ENCODE measurements at places on chromosomes 3 and 15.
A peak's percentile ranks its signal among the peaks of the same experiment; 100 is the strongest.

DNA sequence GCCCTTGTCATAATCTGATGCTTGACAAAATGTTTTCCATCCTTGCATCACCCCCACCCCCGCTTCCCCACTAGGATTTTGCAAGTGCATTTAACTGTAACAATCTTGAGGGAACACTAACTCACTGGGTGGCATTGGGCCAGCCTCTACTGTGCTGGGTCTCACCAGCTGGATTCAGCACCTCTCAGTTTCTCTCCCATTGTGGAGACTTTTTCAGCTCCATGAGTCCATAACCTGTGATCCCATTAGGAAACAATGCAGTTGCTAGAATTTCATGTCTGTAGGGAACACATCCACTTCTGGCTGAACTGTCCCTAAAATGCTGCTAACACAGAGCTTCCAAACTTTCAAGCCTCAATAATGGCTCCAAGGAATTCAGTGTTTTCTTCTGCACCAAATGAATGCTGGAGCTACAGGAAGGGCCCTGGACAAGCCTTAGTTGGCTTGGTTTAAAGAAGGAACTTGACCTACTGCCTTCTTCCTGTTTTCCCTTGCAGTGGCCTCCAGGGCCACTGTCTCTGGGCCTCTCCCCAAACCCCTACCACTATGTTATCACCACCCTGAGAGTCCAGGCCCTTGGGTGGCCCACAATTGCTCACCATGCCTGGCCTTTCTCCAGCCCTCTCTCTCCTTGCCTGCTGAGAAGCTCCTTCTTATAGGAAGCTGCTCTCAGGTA, 15.6 kb downstream of the CYP19A1 start:
- DNase-seq: no peak

GRCh38 chr3:10935846-10936631, 56.5 kb upstream of the SLC6A1 start:
- DNase-seq: no peak

- peak; percentile 46 for DNase-seq
Observed at GRCh38 chr3:186883686-186884058, 41.2 kb downstream of the ADIPOQ start.

DNA sequence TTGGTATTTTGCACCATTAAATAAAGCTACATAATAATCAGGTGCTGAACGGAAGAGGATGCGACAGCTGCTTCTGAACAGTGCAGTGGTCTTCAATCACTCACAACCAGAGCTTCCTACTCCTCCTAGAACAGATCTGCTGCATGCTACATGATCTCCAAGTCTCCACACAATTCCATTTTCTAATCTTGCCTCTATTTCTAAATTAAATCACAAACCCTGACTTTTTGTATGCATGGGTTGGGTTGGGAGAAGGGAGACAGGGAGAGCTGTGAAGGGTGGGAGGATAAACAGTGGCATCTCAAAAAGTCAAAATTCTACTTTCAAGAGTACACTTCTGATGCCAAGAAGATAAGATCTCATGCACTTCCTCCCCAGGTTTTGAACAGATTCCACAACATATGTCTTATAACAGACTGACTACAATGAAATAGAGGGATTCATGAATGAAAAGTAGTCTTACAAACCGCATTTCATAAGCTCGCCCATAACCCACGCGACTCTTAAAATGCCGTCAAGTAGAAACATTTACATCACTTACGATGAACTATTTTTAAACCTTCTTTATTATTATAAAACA, 57.2 kb downstream of the CHSY1 start:
- no peak for DNase-seq

GRCh38 chr3:148646126-148646665, 51.5 kb upstream of the AGTR1 start:
- no peak for DNase-seq

GRCh38 chr15:31400222-31400927, 73.7 kb downstream of the KLF13 start:
- no peak for DNase-seq

DNA sequence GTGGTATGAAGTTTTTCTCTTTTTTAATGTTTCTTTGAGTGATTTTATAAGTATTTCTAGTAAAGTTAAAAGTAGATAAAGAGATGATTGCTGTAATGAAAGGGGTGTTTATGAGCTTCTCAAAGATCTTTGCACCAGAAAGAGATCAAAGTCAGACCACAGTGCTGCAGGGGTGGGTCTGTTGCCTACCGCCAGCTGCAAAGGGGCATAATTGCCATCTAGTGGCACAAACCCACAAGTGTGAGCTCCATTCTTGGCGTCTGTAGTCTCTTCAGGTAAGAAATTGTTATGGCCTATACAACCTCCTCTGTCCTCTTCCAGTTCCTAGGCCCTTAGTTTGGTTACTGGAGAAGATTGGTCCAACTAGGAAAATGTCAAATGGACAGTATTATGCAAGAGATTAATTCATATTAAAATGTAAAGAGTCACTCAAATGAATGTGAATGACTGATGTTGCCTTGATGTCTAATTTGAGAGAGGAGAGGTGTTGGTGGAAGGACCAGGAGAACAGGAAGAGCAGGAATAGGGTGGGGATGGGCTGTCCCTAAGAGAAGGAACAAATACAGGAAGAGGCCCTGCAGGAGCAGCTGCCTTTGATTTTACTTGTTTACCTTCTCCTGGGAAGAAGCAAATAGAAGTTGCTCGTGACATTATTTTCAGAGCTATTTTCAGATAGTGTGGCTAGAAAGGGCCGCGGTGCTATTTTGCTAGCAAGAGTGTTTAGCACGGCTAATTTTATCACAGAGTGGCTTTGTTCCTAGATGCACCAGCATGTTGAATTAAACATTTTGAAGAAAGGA, 53.0 kb upstream of the GSK3B start:
- DNase-seq: peak; percentile 31

GRCh38 chr3:37096288-37096687, 78.1 kb downstream of the LRRFIP2 start:
- DNase-seq: no peak

GRCh38 chr3:157104928-157105652, 54.9 kb downstream of the CCNL1 start:
- no peak for DNase-seq

DNA sequence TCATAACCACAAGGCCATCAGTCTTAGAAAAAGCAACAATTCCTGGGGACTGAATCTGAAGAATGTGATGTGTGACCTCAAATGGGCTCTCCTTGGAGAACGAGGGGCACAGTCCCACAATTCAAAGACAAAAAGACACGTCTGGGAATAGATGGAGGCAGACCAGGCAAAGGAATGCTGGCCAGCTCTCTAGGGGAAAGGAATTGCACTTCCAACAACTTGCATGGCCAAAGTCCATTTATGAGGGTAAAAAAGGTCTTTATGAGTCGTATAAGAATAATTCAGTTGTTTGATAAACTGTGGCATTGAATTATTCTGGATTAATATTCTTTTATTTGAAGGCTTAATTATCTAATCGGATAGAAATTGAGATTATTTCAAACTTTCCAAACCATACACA, 180.5 kb upstream of the FEZF2 start:
- DNase-seq: no peak

DNA sequence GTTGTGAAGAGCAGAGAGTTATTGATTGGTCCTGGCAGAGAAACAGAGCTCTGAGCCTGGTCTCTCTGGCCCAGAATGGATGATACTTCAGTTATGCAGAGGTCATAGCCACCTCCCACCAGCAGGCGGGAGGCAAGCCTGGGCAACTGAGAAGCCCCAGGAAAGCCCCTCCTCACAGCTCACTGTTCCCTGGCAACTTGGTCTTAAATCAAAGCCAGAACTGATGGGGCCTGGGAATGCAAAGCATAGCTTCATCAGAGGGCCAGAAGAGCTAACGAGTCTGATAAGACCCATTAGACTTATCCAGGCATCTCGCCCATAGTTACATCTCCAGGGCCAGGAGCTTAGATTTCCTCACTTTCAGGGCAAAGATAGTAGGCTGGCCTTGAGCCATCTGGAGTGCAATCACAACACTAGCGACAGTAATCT, 5.5 kb upstream of the COLQ start:
- DNase-seq: peak; percentile 46

DNA sequence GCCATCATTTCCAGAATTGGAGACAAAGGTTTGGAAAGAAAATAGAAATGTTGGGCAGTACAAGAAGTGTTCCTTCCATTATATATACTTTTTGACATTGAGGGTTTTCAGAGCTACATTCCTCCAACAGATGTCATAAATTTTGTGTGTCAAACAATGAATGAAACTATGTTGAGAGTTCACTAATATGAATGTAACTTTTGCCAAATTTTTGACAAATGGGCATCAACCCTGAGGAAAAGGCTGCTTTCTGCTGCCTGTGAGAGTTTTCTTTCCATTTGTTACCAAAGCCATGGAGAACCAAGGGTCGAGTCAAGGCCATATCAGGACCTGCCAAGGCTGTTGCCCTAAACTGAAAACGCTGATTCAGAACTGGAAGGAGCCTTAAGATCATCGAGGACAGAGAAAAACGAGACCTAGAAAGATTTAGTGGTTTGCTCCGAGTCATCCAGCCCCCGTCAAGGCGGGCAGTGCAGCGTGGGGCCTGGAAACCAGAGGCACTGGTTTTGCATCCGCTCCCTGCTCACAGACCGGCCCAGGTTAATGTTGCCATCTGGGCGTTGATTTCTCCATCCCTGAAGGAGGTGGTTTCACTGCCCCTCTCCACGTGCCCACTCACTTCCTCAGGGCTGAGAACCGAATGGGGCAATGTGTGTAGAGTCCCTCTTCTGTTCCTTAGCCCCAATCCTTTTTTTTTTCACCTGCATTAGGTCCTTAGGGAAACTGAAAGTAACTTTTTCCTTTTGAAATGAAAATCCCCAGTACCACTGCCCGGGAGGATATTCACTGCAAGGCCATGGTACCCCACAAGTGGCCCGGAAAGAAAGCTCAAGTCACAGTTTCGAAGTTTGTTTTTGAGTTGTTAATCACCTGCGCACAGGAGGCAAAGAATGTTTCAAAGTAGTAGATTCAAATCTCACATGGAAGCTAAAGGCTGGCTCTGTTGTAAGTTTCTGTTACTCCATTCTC, 32.8 kb downstream of the TPM1 start:
- no peak for DNase-seq

GRCh38 chr15:55703873-55704301, 39.1 kb downstream of the PRTG start:
- no peak for DNase-seq

GRCh38 chr3:147760941-147761340, 351.8 kb downstream of the ZIC1 start:
- DNase-seq: no peak

GRCh38 chr15:60299452-60300047, 98.2 kb downstream of the ANXA2 start:
- DNase-seq: no peak

DNA sequence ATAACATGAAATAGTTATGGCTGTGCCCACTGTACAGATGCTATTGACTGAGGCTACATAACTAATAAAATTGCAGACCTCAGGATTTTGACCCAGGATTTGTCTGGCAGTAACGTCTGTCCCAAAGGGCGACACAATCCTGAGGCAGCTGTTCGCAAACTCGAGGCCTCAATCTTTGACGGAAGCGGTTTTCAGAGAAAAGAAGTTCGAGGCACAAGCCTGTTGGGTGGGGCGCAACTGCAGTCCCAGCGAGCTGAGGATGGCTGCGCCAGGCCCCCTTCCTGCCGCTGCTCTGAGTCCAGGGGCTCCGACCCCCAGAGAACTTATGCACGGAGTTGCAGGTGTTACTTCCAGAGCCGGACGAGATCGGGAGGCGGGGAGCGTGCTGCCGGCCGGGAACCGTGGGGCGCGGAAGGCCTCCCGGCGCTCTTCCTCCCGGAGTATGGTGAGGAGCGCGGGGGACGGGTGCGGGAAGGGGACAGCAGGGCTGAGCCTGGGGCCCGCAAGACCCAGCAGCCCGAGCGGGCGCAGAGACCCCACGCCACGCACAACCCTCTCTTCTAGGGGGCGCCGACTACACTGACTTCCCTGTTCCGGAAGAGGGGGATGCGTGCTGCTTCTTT, at the start of gene PARP15:
Gene PARP15, plus strand, starts transcription at position 242 of the 623 bp plus-strand sequence. Its CDS starts 18 bp downstream, at position 260.
- DNase-seq: peak; percentile 72

DNA sequence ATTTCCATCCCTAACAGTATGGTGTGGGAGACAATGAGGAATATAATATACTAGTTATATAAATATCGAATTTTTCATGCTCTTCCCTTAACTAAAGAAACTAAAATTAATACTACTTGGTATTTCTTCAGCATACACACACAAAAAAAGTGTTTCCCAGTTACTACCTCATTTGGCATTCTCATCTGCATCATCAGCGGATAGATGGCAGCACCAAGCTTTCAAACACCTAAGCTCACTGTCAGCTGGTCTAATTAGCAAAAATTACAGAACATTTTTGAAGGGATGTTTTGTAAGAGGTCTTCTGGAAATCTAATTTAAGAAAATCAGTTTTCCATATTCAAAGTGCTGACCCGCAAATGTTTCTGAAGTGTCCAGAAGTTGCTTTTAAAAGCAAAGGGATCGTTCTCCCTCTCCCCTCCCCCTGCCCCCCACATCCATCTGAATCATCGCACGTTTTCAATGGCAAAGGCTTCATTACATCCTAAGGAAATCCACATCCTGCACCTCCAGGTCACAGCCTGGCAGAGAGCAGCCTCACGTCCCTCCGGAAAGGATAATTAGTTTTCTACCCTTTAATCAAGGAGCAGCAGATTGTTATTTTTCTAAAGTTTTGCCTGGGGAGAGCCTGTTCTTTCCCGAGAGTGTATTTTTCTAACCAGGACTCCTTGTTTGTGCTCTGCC, 86.1 kb upstream of the SPATA12 start:
- no peak for DNase-seq

DNA sequence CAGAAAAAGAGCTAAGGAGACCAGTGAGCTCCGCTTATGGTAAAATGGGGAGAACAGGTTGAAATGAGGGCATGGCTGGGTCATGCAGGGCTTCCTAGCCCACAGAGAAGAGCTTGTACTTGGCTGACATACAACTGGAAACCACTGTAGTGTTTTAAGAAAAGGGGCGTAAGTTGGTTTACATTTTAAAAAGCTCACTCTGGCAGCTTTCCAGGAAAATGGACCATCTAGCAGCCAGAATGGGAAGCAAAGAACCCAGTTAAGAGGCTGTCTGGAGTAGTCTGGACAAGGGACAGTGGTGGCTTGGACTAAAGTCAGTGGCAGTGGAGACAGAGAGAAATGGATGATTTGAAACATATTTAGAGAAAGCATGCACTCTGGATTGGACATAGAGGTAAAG, 1.9 kb downstream of the MORC1 start:
- DNase-seq: no peak

GRCh38 chr3:182818296-182818978, 25.1 kb downstream of the ATP11B start:
- no peak for DNase-seq

DNA sequence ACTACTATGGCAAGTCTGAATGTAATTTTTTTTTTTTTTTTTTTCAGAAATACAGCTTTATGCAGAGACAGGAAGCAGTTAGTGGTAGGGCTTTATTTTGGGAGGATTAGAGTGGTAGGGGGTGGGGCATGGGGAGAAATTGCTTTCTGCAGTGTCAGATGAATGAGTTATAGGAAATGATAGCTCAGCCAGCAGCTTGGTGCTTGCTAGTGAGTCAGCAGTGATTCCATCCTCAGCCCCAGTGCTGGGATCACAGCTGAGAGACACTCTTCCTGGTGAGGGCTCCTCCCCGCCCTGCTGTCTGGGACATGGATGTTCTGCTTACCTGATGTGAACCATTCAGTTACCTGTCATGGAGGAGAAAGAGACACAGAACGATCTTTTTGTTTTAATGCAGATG, 39.6 kb downstream of the SEMA6D start:
- no peak for DNase-seq

- DNase-seq: no peak
Observed at GRCh38 chr3:66115858-66116654, 77.3 kb upstream of the MAGI1 start.

Measured in hematopoietic multipotent progenitor cell treated with erythropoietin and hydrocortisone succinate and interleukin-3 and kit ligand, for 8 days (in vitro differentiated cells).